ENCODE measurements at places on chromosomes 13 and 19.

DNA sequence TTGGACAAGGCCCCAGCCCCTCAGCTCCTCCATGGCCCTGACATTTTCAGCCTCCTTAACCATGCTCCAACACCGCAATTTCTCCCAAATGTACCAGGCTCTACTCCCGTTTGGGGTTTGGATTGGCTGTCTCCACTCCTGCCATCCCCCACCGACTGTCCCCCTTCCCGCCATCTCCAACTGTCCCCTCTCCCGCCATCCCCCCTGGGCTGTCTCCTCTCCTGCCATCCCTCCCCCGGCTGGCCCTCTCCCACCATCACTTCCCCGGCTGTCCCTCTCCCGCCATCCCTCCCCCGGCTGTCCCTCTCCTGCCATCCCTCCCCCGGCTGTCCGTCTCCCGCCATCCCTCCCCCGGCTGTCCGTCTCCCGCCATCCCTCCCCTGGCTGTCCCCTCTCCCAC lies 5.4 kb downstream of the BCAT2 start:
- DNase-seq = no peak

DNA sequence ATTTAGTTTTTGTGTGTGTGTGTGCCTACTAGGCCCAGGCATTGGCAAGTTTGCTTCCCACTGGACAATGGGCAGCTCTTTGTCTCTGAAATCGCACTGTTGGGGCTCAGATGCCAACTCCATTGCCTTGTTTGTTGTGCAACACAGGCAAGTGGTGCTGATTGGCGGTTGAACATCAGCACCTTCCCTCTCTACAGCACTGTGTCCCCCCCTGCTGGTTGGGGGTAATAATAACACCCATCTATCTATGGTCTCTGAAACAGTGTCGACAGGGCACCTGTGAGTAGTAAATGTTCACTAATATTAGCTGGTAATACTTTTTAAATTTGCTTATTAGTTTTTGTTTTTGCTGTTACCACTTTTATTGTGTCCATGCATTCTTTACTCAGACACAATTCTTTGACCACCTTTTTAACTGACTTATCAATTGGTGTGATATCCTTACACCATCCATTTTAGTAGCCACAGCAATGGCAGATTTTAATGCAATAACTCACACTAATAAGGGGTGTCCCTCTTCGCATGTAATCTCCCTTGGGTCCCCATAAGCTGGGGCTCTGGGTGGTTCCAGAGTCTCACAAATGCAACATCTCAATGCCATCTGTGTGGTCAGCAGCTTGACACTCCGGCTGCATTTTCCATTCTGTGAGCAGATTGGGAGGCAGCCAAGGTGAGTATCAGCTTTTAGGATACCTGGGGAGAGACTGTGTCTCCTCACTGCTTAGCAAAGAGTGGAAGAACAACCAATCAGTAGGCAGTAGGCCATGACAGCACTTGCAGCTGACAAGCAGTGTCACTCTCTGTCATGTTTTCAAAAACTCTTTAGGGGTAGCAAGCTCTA lies 47.7 kb upstream of the UQCRFS1 start:
- no peak for DNase-seq

GRCh38 chr19:18109341-18109732 lies 11.8 kb downstream of the MAST3 start:
- DNase-seq = no peak

GRCh38 chr19:10617409-10618121 lies 7.8 kb upstream of the SLC44A2 start:
- no peak for DNase-seq

GRCh38 chr19:39692166-39692565 lies 12.1 kb upstream of the LGALS14 start:
- DNase-seq = no peak

DNA sequence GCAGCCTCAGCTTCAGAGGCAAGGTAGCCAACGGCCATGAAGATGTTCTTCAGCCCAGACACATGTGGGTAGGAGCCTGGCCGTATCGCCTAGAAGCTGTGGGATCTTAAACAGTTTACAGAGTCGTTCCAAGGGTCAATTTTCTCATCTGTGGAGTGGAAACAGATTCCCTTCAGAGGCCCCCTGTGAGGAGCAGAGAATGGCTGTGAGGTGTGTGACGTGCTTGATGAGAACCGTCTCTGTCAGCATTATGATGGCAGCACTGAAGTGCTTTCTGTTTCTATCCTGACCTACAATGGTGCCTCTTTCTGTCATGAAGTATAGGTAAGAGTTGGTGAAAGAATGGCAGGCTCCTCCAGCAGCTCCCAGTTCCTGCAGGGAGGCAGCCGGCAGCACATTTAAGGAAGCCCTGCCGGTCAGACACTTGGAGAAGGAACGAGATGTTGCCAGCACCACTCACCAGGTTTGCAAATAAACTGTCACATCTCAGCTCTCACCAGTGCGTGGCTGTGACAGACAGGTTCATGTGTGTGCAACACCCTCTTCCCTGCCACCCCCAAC lies 277.3 kb downstream of the FOXO1 start:
- DNase-seq = no peak

DNA sequence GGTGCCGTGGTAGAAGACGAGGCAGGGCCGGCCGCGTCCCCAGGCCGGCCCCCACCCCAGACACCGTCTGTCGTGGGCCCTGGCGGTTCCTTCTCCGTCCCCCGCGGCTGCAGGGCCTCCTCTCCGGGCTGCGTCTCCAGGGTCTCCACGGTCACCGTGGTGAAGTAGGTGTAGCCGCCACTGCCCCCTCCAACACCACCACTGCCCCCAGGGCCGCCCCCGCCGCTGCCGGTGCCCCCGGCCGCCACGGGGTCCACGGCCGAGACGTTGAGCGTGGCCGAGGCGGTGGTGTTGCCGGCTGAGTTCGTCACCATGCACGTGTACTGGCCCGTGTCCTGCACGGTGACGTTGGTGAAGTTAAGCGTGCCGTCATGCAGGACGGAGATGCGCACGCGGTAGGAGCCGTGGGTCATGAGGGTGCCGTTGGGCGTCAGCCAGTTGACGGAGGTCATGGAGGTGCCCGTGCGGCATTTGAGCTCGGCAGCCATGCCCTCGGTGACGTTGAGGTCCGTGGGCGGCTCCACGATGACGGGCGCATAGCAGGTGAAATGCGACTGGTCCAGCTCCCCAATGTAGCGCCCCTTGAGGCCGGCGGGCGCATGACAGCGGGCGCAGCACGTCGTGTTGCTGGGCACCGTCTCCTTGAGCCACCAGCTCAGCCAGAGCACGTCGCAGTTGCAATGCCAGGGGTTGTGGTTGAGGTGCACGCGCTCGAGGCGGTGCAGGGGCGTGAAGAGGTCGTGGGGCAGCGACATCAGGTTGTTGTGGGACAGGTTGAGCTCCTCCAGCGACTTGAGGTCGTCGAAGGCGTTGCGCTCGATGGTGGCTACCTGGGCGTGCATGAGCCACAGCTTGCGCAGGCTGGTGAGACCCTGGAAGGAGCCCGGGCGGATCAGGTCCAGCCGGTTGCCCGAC lies 4.6 kb upstream of the ASPDH start:
- no peak for DNase-seq

DNA sequence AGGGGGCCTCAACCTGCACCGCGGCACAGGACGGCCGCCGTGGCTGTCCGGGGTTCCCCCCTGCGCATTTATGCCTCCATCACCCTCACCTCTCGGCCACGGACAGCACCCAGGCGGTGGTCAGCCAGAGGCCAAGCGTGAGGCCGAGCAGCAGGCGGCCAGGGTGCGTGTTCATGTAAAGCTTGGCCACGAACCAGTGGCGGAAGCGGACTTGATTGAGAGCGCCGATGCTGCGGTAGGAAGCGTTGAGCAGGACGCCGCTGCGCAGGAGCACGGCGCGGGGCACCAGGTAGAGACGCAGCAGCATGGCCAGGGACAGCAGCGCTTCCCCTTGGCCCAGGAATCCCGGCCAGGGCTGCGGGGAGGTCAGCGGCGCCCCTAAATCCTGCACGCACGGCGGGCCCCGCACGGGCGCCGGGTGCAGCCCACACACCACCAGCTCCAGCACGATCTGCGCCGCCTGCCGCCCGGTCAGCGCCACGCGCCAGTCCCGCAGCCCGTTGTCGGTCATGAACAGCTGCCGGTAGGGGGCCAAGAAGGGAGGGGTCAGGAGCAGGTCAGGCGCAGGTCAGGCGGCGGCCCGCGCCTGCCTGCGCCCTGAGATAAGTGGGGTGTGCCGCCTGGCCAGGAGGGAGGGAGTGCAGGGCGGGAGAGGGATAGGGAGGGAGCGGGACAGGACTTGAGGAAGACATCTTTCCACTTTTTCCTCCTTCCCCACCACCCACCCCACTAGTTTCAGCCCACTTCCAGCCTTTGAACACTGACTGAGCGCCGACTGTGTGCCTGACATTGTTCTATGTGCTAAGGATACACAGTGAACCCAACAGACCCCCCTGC lies 6.5 kb downstream of the KCNN4 start:
- no peak for DNase-seq

- no peak for DNase-seq
These were observed 63.4 kb downstream of the SLC7A1 start for GRCh38 chr13:29532116-29532515.

GRCh38 chr19:2261438-2262172 lies 5.4 kb upstream of the JSRP1 start:
- DNase-seq = no peak

GRCh38 chr19:17227798-17228367 lies 1.9 kb downstream of the OCEL1 start:
- DNase-seq = no peak

GRCh38 chr13:23020246-23020843 lies 160.4 kb upstream of the SGCG start:
- peak; percentile 36 for DNase-seq

DNA sequence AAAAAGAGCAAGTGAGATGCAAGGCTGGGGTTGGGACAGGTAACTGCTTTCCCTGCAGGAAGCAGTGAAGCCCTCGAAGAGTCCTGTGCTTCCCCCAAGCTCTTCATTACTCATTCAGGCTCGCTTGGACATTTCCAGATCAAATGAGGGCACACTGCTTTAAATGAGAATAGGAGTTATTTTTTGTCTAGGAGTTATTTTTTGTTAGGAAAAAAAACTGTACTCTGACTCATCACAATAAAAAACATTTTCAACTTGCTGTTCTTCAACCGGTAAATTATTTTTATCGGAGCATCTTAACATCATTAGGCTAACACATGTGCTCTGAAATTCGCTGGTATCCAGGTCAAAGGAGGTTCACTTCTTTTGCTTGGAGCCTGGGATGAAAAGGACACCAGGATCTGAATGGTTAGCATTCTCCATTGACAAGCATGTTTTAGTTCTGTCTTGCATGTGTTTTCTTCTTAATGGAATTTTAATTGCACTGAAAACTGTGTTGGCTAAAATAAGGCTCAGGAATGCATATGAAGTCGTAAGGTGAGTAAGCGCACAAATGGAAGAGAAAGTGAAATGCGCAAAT lies 80.7 kb upstream of the STK24 start:
- no peak for DNase-seq

GRCh38 chr19:49338023-49338677 lies 2.9 kb downstream of the CD37 start:
- no peak for DNase-seq

All from renal cortex interstitium (tissue), 15 donors.